Tibial nerve (tissue), 4 donors: ENCODE measurements at places on chromosomes 16 and 17. TPM values are rescaled to one million over a fixed set of nuclear protein-coding genes. Genes with fewer than 3 reads are reported as not detected.

The SSTR5 gene
- not detected for total RNA-seq

DNA sequence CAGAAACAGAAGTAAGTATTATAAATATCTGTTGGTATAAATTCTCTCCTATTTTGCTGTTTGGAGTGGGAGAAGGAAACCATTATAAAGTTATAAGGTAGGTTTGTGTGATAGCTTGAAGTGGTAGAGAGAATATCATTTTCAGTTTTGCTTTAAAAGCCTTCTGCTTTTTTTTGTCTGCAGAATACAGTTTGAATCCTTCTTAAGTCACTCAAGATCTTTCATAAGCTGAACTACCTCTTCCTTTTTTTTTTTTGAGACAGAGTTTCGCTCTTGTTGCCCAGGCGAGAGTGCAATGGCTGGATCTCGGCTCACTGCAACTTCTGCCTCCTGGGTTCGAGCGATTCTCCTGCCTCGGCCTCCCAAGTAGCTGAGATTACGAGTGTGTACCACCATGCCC, 9.0 kb downstream of the ATAD5 start:
- H3K4me1 ChIP-seq: no peaks in the 10 kb centered on the region
- H3K36me3 ChIP-seq: no peaks in the 10 kb centered on the region
- DNase-seq: no peak
- no peak overlapping the region for H3K4me3 ChIP-seq
- H3K27ac ChIP-seq: no peak overlapping the region

The CLDN7 gene
- 5.9 TPM for total RNA-seq

- H3K4me1 ChIP-seq: no peaks in the 10 kb centered on the region
- peak; percentile 3 for DNase-seq
- H3K27me3 ChIP-seq: no peaks in the 10 kb centered on the region
Observed at GRCh38 chr17:83180264-83180995, 101.0 kb downstream of the METRNL start.

- H3K4me3 ChIP-seq: no peak overlapping the region
- DNase-seq: no peak
- no peaks in the 10 kb centered on the region for H3K27me3 ChIP-seq
- H3K27ac ChIP-seq: no peak overlapping the region
Observed at GRCh38 chr17:78374189-78374588, 4.3 kb upstream of the PGS1 start.

DNA sequence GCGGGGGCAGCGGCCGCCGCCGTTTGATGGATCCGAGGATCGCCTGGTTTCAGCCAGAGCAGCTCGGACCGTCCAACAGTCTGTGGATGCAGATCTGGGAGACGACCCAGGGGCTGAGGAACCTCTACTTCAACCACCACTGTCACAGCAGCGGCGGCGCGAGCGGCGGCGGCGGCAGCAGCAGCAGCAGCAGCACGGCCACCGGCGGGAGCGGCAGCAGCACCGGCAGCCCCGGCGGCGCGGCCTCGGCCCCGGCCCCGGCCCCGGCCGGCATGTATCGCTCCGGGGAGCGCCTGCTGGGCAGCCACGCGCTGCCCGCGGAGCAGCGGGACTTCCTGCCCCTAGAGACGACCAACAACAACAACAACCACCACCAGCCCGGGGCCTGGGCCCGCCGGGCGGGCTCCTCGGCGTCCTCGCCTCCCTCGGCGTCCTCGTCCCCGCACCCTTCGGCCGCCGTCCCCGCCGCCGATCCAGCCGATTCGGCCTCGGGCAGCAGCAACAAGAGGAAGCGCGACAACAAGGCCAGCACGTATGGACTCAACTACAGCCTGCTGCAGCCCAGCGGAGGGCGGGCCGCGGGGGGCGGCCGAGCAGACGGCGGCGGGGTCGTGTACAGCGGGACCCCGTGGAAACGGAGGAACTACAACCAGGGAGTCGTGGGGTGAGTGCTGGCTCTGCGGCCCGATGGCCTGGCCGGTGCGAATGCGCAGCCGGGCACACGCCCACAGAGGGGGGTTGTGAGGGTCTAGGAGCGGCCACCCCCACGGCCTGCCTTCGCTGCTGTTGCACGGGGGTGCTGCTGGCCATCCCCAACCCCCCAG, 702 bp downstream of the TENT4B start:
- peak overlapping the region; percentile 56 for H3K27ac ChIP-seq
- H3K4me1 ChIP-seq: peaks cover 16% of the 10 kb centered on the region
- peak overlapping the region; percentile 72 for H3K4me3 ChIP-seq

DNA sequence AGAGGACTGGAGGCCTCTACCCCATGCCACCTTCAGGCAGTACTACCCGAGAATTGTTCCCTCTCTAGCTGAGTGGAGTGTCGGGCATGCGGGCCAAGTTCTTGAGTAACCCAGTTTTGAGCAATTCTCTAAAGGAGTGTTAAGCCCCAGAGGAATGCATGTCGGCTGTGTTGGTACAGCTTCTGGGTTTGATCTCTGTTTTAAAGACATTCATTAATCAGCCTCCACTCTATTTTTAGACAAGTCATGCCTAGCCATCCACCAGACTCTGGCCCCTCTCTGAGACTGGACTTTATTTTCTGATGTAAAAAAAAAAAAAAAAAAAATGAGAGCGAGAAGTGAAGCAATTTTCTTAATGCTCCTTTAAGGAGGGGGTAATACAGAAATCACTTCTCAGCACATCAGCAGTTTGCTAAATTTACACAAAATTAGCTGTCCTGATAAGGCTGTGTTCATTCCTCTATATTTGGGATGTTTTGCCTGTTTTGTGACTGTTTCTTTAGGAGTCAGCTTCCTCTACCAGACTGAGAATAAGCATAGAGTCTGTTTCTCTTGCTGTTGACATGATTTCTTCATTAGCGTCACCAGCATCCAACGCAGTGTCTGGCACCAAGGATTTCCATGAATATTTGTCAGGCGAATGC, 88.7 kb downstream of the AXIN2 start:
- no peaks in the 10 kb centered on the region for H3K4me1 ChIP-seq
- no peaks in the 10 kb centered on the region for H3K36me3 ChIP-seq
- no peak overlapping the region for H3K27ac ChIP-seq
- peak; percentile 12 for DNase-seq
- H3K27me3 ChIP-seq: no peaks in the 10 kb centered on the region
- H3K4me3 ChIP-seq: no peak overlapping the region

The KRT23 gene
- total RNA-seq: not detected

DNA sequence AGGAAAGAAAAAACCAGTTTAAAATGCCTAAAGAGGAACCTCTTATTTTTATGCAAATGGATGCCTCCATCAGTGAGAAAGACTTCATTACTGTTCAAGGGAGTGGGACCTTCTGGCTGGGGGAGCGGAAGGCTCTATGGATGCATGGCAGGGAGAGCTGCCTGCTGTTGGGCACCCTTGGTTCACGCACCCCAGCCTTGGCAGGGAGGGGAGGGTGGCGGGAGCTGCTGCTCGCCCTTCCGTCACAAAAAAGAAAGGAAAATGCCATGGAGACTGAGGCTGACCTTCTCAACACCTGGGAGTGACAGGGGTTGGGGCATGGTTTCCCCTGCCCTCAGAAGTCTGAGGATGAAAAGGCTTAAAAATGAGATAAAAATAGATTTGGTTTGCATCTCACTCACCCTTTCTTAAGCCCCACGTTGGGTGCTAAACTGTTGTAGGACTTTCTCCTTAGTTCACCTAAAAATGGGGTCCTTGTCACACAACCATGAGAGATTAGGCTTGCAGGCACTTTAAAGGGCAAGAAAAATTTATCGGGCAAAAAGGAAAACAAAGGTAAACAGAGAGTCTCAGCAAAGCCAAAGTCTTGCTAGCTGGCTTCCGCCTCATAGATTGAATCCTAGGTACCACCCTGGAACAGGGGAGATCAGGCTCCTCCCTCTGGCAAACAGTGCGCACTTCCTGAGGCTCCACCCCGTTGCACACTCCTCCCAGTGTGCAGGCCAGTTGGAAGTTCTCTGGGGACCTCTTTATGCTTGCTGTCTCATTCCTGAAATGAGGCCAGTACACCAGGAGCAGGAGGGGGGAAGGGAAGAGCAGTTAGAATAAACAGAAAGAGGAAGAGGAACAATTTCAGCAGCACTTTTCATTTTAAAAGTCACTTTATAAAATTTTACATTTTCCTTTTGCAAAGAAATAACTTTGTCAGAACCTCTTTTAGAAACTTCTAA, 31.6 kb downstream of the PHKB start:
- no peaks in the 10 kb centered on the region for H3K4me1 ChIP-seq
- peak; percentile 74 for DNase-seq
- peak overlapping the region; percentile 73 for H3K27ac ChIP-seq
- H3K27me3 ChIP-seq: no peaks in the 10 kb centered on the region
- H3K4me3 ChIP-seq: no peak overlapping the region

GRCh38 chr16:86383488-86384262, 126.7 kb upstream of the FOXF1 start:
- no peaks in the 10 kb centered on the region for H3K4me1 ChIP-seq
- H3K27me3 ChIP-seq: no peaks in the 10 kb centered on the region
- no peak overlapping the region for H3K4me3 ChIP-seq
- no peaks in the 10 kb centered on the region for H3K36me3 ChIP-seq
- H3K27ac ChIP-seq: no peak overlapping the region
- DNase-seq: no peak

The C17orf107 gene
- total RNA-seq: 1.3 TPM

The SLC13A2 gene
- not detected for total RNA-seq

The TAC4 gene
- total RNA-seq: not detected

- no peak overlapping the region for H3K27ac ChIP-seq
- H3K36me3 ChIP-seq: no peaks in the 10 kb centered on the region
- H3K4me3 ChIP-seq: no peak overlapping the region
- DNase-seq: no peak
Observed at GRCh38 chr17:68399638-68400403, 57.5 kb downstream of the WIPI1 start.

The VAT1L gene
- total RNA-seq: 19.0 TPM

DNA sequence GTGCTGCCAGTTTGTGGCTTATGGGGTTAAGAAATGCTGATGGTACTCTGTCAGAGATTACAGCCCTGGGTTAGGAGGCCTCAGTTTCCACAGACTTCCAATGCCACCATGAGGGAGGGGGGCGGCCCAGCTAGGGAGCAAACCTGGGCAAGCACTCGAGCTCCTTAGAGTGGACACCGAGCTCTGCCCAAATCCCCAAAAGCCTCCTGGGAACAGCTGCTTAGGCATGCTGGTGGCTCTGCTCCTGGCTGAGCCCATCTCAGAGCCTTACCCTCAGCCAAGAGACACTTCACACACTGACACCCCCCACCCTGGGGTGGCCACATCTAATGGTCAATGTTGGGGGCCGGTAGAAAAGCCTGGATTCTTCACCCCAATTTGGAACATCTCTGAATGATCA, 66.1 kb downstream of the C16orf78 start:
- no peak overlapping the region for H3K27ac ChIP-seq
- no peaks in the 10 kb centered on the region for H3K27me3 ChIP-seq
- H3K4me3 ChIP-seq: no peak overlapping the region
- H3K36me3 ChIP-seq: no peaks in the 10 kb centered on the region
- no peak for DNase-seq

The CCL16 gene
- not detected for total RNA-seq

The DNAH17 gene
- under 0.01 TPM for total RNA-seq

The FOXF1 gene
- not detected for total RNA-seq

GRCh38 chr16:67104061-67104460, 5.7 kb upstream of the PHAF1 start:
- no peaks in the 10 kb centered on the region for H3K36me3 ChIP-seq
- no peak for DNase-seq
- no peak overlapping the region for H3K4me3 ChIP-seq
- H3K4me1 ChIP-seq: peaks cover 2% of the 10 kb centered on the region
- no peaks in the 10 kb centered on the region for H3K27me3 ChIP-seq

DNA sequence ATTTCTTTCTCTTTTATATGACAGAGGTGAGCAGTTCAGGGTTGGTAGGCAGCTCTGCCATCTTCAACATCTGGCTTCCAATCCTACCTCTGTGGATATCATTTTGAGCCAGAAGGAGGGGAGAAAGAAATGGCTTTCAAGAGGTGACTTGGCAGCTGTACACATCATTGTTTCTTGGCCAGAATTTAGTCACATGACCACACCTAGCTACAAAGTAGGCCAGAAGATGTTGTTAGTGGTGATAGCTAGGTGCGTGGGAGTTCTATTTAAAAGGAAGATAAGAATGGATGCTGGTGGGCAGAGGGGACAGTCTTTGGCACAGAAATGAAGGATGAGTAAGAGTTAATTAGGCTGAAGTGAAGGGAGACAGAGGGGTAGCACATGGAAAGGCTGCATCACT, 29.2 kb upstream of the MPHOSPH6 start:
- no peak for DNase-seq
- no peaks in the 10 kb centered on the region for H3K36me3 ChIP-seq
- no peaks in the 10 kb centered on the region for H3K27me3 ChIP-seq
- H3K4me1 ChIP-seq: no peaks in the 10 kb centered on the region
- H3K4me3 ChIP-seq: no peak overlapping the region

The RAB37 gene
- 4.4 TPM for total RNA-seq

GRCh38 chr17:57554826-57555635, 190.1 kb downstream of the CCDC182 start:
- no peak for DNase-seq
- peaks cover 15% of the 10 kb centered on the region for H3K4me1 ChIP-seq
- no peaks in the 10 kb centered on the region for H3K27me3 ChIP-seq
- H3K4me3 ChIP-seq: no peak overlapping the region
- no peak overlapping the region for H3K27ac ChIP-seq

GRCh38 chr17:13609941-13610340, 8.2 kb upstream of the HS3ST3A1 start:
- H3K27me3 ChIP-seq: no peaks in the 10 kb centered on the region
- H3K27ac ChIP-seq: no peak overlapping the region
- no peaks in the 10 kb centered on the region for H3K36me3 ChIP-seq
- H3K4me3 ChIP-seq: no peak overlapping the region
- H3K4me1 ChIP-seq: no peaks in the 10 kb centered on the region

GRCh38 chr16:56315955-56316354, 109.4 kb downstream of the AMFR start:
- DNase-seq: no peak
- H3K4me3 ChIP-seq: no peak overlapping the region
- H3K36me3 ChIP-seq: no peaks in the 10 kb centered on the region
- H3K27me3 ChIP-seq: no peaks in the 10 kb centered on the region
- peaks cover 10% of the 10 kb centered on the region for H3K4me1 ChIP-seq

GRCh38 chr16:845351-845745, 44.8 kb upstream of the GNG13 start:
- H3K4me3 ChIP-seq: no peak overlapping the region
- no peak for DNase-seq
- H3K4me1 ChIP-seq: no peaks in the 10 kb centered on the region
- no peak overlapping the region for H3K27ac ChIP-seq
- H3K36me3 ChIP-seq: no peaks in the 10 kb centered on the region
- H3K27me3 ChIP-seq: peaks cover 12% of the 10 kb centered on the region

DNA sequence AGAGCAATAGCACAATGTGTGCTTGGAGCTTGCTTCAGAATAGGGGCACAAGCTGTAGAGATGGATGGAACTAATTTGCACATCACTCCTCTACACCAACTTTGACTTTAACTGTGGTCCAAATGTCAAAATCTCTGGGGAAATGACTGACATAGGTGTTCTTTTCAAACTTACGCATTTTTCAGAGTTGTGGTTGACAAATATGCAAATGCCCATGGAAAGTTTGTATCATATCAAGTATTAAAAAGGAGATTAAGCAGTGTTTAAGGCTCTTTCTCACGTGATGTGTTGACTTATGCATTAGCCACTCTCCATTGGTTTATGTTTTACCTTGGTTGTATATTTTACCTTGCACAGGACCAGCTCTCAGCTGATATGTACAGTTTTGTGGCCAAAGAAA, 77.1 kb downstream of the ELAC2 start:
- H3K4me1 ChIP-seq: no peaks in the 10 kb centered on the region
- H3K27ac ChIP-seq: no peak overlapping the region
- H3K36me3 ChIP-seq: no peaks in the 10 kb centered on the region
- H3K4me3 ChIP-seq: no peak overlapping the region
